NCI-H1105 treated with DMSO at 0.1 percent for 48 hours (cell line): ENCODE measurements at places on chromosomes 7 and 10.

- DNase-seq = no peak
Measured at GRCh38 chr7:151472644-151473380, 32.9 kb upstream of the CRYGN start.

- peak; percentile 52 for DNase-seq
Measured at GRCh38 chr10:31604096-31604495, 285.1 kb downstream of the ZEB1 start.

- DNase-seq = no peak
Measured at GRCh38 chr7:30789334-30789711, 18.1 kb downstream of the MINDY4 start.

DNA sequence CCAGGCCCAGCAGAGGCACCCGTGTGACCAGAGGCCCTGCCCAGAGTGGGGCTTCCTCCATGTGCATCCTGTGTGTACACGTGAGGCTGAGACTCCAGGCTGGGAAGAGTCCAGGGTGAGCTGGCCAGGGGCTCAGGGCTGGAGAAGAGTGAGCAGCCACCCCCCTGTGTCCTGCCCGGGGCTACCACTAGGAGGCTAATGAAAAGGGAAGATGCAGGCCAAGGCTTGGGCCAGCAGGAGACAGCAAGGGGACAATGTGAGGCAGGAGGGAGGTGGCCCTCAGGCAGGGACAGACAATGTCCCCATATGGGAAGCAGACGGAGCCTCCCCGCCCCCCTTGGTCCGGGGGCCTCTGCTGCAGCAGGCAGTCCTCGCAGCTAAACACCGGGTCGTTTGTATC lies 102.0 kb downstream of the HIF1AN start:
- DNase-seq = no peak

DNA sequence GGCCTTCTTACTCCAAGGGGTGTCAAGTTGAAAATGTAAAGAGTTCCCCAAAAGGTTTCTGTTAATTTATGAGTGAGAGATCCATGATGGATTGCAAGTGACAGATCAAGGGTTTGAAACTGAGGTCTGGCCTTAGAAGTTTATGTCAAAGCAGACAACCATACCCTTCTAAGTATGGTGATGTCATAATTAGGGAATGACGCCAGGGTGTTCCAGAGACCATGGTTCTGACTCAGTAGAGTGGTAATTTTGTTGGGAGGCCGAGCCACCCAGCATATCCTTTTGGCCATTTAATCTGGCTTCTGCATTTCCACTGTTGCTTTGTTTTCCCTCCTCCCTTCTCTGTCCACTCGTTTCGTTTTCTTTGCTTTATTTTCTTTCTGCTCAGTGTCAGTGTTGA lies 2.7 kb downstream of the TRUB1 start:
- no peak for DNase-seq

- DNase-seq = no peak
Measured at GRCh38 chr7:7569615-7570014, 2.9 kb downstream of the MIOS start.

GRCh38 chr10:9811601-9812000 lies 1206.1 kb upstream of the CELF2 start:
- no peak for DNase-seq

DNA sequence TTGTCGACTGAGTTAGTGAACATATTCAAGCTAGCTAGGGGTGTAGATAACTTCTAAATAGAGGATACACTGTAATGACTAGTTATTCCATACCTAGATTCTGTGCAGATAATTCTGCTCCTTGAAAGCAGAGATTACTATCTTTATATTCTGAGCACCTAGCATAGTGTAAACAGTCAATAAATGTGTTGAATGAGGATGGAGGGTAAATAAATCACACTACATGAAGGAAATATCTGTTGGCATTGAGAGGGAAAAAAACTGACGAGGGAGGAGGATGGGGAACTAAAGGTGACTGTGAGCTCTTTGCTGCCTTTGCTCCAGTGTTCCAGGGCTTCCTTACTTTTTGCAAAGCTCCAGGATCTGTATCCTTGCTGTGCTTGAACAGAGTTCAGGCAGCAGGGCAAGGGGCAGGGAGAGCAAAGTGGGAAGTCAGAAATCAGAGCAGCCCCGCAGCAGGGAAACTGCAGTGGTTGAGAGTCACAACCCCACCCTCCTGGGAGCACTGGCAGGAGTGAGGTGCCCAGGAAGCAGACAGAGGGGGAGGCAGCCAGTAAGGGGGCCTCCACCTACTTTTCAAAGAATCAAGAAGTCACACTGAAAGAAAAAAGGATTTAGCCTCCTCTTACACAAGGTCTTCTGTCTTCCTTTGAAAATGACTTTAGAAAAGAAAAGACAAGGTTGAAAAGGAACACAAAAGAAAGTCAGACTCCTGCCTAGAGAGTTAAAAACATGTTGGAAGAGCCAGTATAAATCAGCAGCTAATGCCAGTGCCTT lies 71.8 kb upstream of the LRRN3 start:
- no peak for DNase-seq

DNA sequence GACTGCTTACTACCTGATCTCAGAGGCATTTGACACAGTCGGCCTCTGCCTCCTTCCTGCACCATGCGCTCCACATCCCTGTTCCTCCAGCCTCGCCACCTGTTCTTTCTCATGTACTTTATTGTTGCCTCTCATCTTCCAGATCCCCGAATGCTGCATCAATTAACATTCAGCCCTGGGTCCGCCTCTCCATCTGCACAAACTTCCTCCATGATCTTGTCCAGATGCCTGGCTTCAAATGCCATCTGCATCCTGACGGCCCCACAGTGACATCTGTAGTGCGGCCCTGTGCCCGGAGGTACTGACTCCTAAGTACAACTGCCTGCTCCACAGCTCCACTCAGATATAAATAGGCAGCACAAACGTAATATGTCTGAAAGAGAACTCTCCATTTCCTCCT lies 51.2 kb upstream of the STK17A start:
- no peak for DNase-seq

- DNase-seq = no peak
Measured at GRCh38 chr10:113988535-113988934, 55.1 kb upstream of the ADRB1 start.

- DNase-seq = no peak
Measured at GRCh38 chr10:21602313-21602712, 68.3 kb downstream of the MLLT10 start.

DNA sequence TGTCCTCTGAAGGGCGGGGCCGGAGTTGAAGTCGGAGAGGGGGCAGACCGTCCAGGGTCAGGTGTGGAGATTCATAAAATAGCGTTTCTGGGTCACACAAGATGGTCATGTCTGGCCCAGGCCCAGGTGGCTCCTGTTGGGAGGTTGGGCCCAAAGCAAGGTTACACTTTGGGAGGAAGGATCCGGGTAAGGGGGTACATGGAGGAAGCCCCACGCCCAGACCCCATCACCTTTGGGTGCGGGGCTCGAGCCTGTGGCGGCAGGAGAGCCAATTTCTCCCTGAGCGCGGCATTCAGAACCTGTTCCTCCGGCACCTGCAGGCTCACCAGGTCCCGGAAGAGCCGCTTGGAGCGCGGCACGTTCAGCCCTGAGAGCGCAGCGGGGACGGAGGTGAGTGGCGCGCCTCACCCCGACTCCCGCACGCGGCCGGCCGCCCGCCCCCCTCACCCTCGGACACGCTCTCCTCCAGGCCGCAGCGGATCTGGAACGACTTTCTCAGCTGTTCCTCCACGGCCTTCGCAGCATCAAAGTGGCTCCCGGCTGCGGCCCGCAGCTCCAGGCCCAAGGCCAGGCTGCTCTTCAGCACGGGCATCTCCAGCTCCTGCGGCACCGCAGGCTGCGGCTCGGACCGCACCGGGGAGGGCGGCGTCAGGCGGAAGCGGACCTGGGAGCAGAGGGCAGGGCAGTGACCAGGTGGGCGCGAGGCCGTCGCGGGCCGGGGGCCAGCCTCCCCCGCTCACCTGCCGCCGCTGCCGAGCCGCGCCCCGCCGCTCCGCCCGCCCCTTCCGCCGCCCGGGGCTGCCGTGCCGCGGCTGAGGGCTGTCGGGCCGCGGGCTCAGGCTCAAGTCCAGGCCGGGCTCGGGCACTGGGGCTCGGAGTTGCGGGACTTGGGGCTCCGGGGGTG lies 644 bp downstream of the PPP1R35 start:
- DNase-seq = peak; percentile 23

DNA sequence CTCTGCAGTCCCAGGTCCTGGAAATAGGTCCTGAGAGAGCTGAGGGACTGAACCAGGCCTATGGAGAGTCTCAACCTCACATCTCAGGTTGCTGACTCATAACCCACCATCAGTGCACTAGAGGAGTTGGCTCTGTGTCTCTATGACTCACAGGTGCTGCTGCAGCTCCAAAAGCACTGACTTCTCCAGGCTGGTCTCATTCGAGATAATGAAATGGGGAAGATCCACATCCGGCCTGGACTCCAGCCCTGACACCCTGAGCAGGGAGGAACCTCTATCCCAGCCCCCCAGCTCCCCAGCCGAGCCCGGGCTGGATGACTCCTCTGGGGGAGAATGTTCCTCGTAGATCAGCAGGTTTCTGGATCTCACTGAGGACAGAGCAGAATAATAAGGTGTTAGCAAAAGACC lies 35.5 kb upstream of the DGKI start:
- no peak for DNase-seq

- DNase-seq = no peak
Measured at GRCh38 chr10:119462773-119463172, 79.7 kb downstream of the RGS10 start.

DNA sequence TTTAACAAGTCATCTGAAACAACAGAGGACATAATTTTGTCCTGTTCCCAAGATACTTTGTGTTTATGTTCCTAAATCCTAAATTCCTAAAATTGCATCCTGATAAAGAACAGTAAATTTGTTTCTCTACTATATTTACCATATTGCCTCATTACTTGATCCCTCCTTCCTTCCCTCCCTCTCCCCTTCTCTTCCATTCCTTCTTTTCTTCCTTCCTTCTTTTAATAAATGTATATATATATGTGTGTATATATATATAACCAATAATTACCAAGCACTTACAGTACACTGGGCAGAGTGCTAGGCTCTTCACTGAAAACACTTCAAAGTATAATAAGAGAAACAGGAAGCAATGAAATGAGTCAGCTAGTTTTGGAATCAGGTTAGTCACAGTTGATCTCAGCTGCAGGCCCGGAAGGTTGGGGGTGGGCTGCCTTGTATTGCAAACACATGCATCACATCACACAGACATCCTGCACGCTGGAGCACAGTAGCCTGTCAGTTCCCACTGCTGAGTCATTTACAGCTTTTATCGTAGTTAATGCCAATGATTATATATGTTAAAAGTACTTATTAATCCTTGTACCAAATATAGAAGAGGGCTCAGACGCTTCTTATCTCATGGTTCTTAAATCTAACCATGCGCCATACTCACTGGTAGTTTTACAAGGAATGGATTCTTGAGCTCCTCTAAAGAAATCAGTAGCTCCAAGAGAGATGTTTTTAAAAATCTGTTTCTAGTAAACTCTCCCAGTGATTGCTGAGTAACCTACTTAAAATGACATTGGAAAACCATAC lies 551.7 kb downstream of the GRM8 start:
- DNase-seq = peak; percentile 52

DNA sequence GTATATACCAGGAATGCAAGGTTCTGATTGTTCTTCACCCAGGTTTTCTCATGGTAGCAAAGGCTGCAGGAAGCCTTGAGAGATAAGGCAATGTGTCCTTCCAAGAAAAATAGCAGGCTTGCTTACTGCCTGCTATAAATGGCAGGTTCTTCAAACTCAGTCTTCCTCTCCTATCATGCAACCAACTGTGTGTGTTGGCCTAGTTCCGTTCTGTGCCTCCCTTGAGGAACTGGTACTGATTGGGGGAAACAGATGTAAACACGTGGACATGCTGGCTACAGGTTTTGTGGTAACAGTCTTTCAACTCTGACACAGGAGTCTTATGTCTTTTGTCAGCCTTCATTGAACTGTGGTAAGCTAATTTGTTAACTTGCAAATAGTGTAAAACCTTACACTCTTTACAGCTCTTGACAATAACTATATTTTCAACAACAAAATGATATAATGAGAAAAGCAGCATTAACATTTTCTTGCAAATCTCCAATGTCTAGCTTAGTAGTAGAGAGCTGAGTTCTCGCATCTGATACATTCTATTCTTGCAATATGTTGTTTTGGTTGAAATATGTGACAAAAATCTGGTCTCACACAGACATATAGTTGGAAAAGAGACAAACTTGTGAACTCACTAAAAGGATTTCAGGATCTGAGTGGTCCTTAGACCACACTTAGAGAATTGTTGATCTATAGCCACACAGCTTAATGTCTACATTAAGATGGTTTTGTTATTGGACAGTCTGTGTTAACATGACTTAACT lies 54.7 kb upstream of the LSM8 start:
- DNase-seq = no peak
